ENCODE measurements at places on chromosomes 13 and 19. TPM values are rescaled to one million over a fixed set of nuclear protein-coding genes. Genes with fewer than 3 reads are reported as not detected.

DNA sequence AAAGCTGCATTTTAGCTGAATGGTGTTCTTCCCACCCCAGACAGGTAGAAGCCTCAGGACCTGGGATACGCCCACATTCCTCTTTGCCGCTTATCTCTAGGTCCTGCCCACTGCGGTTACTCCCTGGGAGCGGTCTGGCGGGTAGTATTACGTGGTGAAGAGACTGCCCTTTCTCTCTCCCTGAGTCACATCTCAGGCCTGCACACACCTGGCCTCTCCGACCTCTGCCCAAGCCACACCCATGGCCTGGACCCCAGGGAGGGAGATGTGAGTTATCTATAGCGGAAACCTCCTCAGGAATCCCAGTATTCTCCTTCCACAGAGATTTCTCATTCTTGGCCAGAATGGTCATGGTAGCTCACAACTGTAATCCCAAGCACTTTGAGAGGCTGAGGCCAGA is 17.3 kb downstream of the RHPN2 start:
- DNase-seq, result no peak

- DNase-seq, result peak; percentile 26
These were observed 107.1 kb downstream of the UBL3 start for GRCh38 chr13:29743201-29743786.

- no peak for DNase-seq
These were observed 7.2 kb upstream of the ACER1 start for GRCh38 chr19:6340493-6341201.

DNA sequence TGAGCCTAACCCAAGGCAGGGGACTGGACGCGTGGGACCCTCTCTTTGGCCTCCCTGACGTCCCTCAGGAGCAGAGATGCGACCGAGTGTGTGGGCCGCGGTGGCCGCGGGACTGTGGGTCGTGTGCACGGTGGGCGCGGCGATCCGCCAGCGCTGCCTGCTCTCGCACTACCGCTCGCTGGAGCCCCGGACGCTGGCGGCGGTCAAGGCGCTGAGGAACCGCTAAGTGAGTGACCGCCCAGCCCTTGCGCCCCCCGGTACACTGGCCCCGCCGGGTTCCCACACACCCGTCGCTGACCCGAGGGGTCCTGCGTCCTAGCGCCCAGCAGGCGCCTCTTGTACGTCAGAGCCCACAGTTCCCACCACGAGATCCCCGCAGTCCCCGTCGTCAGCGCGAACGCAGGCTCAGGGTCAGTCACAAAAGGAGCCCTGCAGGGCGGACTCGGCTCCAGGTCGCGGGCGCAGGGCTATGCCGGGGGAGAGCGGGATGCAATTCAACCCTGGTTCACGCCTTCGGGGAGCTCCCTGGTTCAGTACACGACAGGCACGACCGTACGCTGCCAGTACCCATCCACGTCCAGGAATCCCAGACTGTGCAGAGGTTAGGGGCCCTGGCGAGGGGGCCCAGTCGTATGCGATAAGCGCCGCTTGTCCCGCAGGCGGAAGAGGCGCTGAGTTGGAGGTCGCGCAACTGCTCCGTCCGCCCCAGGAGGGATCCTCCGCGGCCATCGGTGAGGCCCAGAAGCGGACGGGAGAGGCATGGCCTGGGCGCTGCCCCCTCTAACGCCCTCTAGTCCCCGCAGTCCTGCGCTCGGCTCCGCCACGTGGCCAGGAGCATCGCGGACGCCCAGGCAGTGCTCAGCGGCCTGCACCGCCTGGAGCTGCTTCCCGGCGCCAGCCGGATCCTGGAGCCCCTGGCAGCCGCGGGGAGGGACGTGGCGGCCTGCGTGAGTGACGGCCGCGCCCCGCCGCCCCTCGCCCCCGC is 3.6 kb upstream of the IFNL2 start:
- no peak for DNase-seq

DNA sequence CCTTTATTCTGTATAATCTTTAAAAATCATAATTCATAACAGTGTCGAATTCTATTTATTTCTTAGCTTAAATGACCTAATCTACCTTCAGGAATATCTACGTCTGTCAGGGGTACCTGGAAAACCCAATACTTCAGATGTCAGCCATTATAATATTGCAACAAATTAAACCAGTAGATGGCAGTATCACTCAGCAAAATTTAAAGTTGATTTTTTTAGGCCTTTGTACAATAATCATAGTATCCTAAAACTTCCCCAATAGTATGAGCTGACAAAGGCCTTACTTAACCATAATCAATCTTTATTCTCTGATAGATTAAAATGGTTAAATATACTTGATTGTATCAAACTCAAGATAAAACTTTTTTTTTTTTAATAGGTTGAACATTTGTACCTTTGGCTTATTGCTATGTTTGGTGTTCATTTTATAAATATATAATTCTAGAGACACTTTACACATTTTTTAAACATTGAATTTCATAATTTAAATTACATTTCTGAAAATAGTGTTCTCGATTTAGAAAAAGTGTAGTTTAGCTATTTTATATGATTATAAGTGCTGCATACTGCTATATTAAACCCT is 830.2 kb upstream of the SPRY2 start:
- DNase-seq, result peak; percentile 11

Gene COL4A1
- 706 TPM for polyA plus RNA-seq

Gene TNFRSF19
- 14.7 TPM for polyA plus RNA-seq

Gene ZNF816
- polyA plus RNA-seq, result 5.2 TPM

All from muscle of back (tissue), 13 donors.